Right renal cortex interstitium (tissue), 3 donors: ENCODE measurements at places on chromosomes 16 and 17. TPM values are rescaled to one million over a fixed set of nuclear protein-coding genes. Genes with fewer than 3 reads are reported as not detected.

DNA sequence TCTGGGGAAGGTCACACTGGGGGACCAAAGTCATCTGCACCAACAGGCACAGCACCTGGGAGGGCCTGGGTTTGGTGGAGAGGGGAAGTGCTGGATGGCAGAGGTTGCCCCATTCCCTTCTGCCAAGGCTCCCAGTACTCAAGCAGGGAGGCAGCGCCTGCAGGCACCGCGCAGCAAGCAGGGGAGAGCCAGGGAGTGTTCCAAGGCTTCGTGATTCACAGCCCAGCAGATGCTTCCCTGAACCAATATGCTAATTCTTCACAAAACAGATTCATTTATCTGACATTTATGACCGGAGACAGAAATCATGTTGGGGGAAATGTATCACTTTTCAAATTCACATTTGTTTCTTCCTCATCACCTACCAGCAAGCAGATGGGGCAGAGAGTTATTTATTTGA is 13.4 kb upstream of the CDH5 start:
- DNase-seq = no peak

DNA sequence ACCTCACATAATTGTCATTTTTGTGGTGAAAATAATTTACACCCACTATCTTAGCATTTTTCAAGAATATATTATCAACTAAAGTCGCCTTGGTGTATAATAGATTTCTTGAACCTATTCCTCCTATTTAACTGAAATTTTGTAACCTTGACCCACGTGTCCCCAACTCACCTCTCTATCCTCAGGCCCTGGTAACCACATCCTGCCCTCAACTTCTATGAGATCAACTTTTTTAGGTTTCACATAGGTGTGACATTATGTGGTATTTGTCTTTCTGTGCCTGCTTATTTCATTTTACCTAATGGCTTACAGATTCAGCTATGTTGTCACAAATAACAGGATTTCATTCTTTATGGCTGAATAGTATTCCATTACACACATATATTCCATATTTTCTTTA is 73.0 kb upstream of the CNTNAP4 start:
- no peak for DNase-seq

SCGB1C2 gene
- polyA plus RNA-seq = 1.9 TPM

CACNG5 gene
- 3.1 TPM for polyA plus RNA-seq

SLC16A11 gene
- 0.29 TPM for polyA plus RNA-seq

DNA sequence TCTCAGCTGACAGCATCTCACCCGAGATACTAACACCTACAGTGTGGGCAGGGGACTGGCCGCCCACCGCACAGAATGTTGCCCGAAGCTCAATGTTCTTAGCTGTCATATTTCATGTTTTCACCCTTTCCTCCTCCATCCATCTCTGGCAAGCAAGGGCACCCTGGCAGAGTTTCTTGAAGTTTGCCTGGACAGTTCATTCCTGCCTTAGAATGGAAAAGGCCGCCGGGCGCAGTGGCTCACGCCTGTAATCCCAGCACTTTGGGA is 37.6 kb upstream of the TEX2 start:
- no peak for DNase-seq
